ENCODE measurements at places on chromosomes 11 and 22.

GRCh38 chr11:72625691-72626413 is 48.4 kb downstream of the PDE2A start:
- DNase-seq, result no peak

GRCh38 chr11:57466680-57467079 is 6.4 kb downstream of the RTN4RL2 start:
- no peak for DNase-seq

DNA sequence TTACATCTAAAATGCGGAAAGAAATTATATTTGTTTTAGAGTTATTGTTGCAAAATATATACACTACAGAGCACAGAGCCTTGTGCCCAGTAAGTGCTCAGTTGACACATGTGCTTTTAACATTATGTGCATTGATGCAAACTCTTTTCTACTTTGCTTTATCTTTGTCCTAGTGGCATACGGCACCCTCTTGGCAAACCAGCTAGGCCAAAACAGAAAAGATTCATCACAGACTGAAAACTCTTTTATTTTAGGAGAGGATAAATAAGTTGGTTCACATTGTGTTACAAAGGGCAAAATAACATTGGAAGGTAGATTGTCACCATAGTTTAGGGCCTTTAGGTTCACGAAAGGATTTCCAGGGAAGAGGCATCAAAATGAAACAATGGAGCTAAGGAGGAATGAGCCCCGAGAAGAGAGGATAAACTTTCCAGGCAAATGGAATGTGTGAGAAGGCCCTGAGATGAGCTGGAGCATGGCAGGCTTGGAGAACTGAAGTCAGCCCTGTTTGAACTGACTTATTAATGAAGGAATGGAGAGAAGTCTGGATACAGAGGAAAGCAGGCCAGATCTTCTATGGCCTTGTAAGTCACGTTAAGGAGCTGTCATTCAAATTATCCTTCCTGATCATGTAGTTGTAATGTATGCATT is 23.5 kb upstream of the TOP3B start:
- no peak for DNase-seq

- DNase-seq, result no peak
Measured at GRCh38 chr11:101692980-101693379, 109.2 kb upstream of the TRPC6 start.

All from activated CD4-positive, alpha-beta T cell treated with anti-CD3 and anti-CD28 coated beads, Interleukin-10, Interleukin-2, amounts not matched to agents 100 ng/mL and 50 ng/mL, durations not matched to agents 16 hours and 8 hours (primary cell).